Fibroblast of villous mesenchyme (primary cell): ENCODE measurements at places on chromosomes 7 and 10. TPM values are rescaled to one million over a fixed set of nuclear protein-coding genes. Genes with fewer than 3 reads are reported as not detected.

GRCh38 chr7:129351320-129351719, 82.9 kb upstream of the STRIP2 start:
- DNase-seq, result no peak

GRCh38 chr7:106600569-106601373, 60.2 kb downstream of the CCDC71L start:
- no peak for DNase-seq

OR2A5 gene
- total RNA-seq, result not detected in 2 replicates

HIP1 gene
- 21.2 and 30.9 TPM in 2 replicates for total RNA-seq

DNA sequence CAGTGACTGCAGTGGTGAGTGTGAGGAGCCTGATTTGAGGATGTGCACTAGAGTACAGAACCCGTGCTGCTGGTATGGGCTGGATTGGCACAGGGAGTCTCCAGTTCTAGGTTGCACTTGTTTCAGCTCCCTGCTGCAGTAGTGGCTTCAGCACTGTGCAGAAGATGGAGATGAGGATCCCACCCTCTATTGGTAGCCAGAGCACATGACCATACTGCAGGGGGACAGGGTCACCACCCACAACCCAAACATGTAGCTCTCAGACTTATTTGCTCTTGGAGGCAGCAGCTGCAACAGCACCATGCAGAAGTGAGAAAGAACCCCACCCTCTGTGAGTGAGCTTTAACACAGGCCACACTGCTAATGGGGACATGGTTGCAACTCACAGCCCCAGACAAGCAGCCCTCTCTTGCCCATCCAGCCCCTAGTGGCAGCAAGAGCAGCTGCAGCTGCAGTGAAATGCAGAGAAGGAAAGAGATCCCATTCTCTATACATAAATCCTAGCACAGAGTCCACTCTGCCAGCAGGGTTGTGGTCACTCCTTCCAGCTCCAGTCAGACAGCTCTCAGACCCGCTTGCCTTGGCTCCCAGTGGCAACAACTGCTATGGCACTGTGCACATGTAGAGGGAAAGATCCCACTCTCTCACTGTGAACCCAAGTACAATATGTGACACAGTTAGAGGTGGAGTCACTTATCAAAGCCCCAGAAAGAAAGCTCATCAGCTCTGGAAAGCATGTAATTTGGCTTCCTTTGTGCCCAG, 51.4 kb upstream of the SCIN start:
- peak; percentile 13 for DNase-seq

GALNT17 gene
- total RNA-seq, result not detected in 2 replicates

DNA sequence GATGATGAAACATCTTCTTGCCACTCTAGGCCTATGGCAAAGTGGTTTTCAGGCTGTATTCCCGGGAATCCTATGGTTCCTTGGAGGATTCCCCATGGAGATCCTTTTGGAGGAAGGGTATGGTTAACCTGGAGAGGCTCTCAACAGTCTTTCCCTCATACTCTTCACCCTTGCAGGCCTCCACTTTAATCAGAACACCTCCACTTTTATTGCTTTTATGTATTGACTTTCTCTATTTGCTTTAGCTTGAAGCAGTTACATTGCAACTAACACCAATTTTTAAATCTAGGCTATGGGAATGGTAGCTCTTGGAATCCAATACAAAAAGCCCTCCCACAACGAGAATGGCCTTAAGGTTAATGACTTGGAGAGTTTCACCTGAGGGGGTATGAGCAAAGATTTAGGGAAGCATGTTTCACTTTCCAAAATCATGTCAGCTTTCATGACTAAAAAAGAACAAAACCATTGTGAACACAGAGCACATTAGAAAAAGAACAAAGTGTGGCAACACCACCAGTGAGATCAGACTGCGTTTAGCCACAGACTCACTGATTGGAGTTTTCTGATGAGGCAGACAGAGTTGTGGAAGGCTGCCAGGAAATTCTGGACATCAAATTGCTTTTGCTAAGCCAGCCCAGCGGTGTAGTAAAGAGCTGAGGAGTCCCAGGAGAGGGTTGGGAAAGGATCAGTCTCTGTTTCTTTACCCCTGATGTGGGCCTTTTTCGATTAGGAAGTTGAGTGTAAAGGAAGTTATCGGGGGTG, 130.4 kb upstream of the BMPER start:
- DNase-seq, result peak; percentile 75

GRCh38 chr7:5694221-5694754, 87.2 kb downstream of the RNF216 start:
- peak; percentile 99 for DNase-seq

WASHC2C gene
- total RNA-seq, result 47.9 and 55.7 TPM in 2 replicates

CHST3 gene
- total RNA-seq, result 37.4 and 58.3 TPM in 2 replicates
